Stimulated activated CD4-positive, alpha-beta T cell treated with anti-CD3 and anti-CD28 coated beads, TNF-alpha, amount 100 ng/mL, for 48 hours (primary cell): ENCODE measurements at places on chromosomes 5 and 9.

- no peak for DNase-seq
These were observed 9.7 kb upstream of the GPBP1 start for GRCh38 chr5:57164124-57164523.

DNA sequence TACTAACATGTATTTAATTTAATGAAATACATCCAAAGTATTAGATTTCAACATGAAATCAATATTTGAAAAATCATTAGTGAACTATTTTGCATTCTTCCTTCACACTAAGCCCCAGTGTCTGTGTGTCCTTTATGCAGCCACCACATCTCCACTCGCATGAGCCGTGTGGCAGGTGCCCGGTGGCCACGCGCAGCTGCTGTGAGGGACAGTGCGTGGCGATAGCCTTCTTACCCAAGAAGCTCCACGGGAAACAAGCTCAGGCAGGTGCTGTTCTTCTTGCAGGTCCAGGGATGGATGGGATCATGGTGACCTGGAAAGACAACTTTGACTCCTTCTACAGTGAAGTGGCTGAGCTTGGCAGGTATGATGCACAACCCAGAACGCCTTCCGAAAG lies 79.3 kb upstream of the OTULINL start:
- no peak for DNase-seq

DNA sequence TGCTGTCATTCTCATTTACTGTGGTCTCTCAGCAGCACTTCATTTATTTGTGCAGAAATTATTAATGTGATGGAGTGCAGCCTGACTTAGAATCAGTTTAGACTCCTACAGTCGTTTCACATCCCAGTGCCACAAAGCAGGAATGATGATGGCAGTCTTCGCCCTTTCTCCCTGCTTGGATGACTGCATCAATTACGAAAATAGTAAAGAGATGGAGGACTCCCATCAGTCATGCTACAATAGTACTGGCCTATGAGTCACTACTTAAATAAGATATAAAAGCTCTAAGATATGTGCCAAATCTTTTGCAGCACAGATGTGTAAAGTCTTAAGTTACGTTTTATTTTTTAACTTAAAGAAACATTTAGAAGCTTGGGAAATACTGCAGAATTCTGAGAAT lies 263.9 kb downstream of the CHSY3 start:
- DNase-seq = no peak

GRCh38 chr9:35313460-35313859 lies 151.7 kb downstream of the UNC13B start:
- DNase-seq = no peak

DNA sequence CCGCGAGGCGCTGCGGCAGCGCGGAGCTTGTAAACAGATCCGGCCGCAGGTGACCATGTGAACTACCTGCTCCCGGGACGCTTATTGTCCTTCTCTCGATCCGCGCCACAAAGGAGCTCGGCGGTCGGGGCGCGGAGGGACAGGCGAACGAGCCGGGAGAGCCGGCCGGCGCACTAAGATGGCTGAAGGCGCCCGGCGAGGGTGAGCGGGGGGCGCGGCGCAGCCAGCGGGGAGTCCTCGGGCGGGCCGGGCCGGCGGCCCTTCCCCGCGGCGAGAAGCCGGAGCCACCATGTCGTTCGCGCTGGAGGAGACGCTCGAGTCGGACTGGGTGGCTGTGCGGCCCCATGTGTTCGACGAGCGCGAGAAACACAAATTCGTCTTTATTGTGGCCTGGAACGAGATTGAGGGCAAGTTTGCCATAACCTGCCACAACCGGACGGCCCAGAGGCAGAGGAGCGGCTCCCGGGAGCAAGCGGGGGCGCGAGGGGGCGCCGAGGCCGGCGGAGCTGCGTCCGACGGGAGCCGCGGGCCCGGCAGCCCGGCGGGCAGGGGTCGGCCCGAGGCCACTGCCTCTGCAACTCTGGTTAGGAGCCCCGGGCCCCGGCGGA lies 535 bp downstream of the JMY start:
- DNase-seq = no peak

- no peak for DNase-seq
These were observed 126.9 kb downstream of the PAPPA start for GRCh38 chr9:116280529-116280928.

DNA sequence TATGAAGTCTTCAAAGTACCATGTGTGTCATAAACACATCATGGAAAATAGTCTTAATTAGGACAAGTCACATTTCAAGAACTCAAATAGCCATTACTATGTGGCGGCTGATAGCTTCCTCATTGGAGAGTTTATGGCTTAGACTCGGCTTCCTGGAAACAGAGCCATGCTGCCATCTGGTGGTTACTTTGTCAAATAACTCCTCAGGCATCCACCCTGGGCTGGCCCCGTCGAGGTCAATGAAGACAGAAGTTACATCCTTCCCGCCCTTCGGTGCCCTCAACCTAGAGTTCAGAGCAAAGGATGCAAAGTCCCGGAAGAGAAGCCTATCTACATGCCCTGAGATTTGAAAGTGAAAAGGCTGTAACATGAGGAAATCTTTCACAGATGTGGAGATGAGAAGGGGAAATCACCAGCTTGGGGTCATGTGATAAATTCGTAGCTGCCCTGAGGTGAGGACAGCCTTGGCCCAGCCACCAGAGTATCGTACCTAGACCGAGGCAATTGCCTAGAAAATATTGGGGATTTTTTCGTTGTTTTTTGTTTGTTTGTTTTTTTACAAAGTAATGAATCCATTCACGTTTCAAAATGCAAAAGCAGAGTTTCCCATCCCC lies 45.5 kb upstream of the ZNF169 start:
- peak; percentile 49 for DNase-seq

- DNase-seq = no peak
These were observed 205.9 kb upstream of the TMEM161B start for GRCh38 chr5:88474574-88474973.

DNA sequence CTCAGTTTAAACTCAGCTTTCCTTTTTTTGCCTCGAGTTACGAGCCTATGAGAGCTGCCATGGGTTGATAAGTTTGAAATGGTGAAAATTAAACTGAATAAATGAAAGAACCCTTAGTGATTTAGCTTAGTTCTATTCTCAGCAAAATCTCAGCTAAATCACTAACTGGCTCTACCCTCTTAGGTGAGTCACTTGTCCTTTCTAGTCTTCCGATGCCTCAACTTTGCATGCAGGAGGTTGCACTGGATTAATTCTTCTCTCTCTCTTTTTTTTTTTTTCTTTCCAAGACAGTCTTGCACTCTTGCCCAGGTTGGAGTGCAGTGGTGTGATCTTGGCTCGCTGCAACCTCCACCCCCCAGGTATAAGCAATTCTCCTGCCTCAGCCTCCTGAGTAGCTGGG lies 83.9 kb downstream of the PAPPA start:
- DNase-seq = no peak

GRCh38 chr5:149113669-149114068 lies 27.6 kb upstream of the ABLIM3 start:
- no peak for DNase-seq

DNA sequence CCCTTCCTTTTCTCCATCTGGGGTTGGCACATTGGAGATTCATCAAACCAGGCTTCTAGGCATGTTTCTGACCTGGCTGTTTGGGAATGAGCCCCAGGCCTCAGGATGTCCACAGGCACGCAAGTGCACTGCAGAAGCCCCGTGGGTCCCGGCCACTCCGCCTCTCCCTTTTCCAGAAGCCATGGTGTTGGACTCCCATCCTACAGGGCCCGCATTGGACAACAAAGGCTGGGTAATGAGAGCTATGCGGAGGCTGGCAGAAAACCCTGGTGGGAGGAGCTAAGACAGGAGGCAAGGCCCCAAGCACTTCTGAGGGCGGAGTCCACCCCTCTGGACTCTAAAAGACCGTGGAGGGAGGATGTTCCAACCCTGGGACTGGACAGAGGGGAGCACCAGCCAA lies 160.6 kb downstream of the OLFM1 start:
- no peak for DNase-seq

DNA sequence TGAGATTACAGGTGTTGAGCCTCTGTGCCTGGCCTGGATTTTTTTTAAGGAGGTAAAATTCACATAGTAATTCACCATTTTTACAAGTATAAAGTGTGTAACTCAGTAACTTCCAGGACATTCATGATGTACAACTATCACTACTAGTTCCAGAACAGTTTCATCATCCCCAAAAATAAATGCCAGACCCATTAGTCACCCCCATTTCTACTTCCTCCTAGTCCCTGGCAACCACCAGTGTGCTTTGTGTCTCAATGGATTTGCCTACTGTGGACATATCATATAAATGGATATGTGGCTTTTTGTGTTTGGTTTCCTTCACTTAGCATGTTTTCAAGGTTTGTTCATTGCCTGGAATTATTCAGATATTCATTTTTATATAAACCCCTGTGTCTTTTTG lies 72.5 kb upstream of the PANK3 start:
- DNase-seq = no peak

- no peak for DNase-seq
These were observed 525.9 kb upstream of the CLINT1 start for GRCh38 chr5:158384535-158385481.

DNA sequence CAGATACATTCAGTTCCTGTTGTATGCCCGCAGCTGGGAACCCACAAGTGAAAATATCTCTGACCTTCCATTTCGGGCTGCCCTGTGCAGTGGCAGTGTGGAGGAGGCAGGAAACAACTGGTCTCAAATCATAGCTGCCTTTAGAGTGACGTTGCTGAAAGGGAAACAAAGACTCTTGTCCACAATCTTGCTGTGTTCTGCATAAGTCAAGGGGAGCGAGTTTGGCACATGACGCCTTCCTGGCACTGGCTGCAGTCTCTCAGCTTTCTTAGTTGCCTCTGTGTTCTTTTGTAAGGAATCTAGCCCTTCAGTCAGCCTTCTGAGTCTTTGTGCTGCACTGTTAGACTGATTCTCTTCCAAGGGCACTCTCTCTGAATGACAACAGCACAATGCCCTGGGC lies 24.0 kb downstream of the ADAMTS16 start:
- DNase-seq = no peak

GRCh38 chr9:116260531-116260930 lies 106.9 kb downstream of the PAPPA start:
- no peak for DNase-seq

GRCh38 chr5:126043688-126044087 lies 379.5 kb upstream of the GRAMD2B start:
- no peak for DNase-seq

GRCh38 chr5:11234501-11234911 lies 473.5 kb upstream of the DAP start:
- DNase-seq = no peak

- no peak for DNase-seq
These were observed 75.6 kb downstream of the DMRT2 start for GRCh38 chr9:1125741-1126140.

- no peak for DNase-seq
These were observed 243.0 kb upstream of the SLC24A2 start for GRCh38 chr9:20031836-20032235.

- DNase-seq = no peak
These were observed 6.3 kb upstream of the IRF1 start for GRCh38 chr5:132496631-132497487.

DNA sequence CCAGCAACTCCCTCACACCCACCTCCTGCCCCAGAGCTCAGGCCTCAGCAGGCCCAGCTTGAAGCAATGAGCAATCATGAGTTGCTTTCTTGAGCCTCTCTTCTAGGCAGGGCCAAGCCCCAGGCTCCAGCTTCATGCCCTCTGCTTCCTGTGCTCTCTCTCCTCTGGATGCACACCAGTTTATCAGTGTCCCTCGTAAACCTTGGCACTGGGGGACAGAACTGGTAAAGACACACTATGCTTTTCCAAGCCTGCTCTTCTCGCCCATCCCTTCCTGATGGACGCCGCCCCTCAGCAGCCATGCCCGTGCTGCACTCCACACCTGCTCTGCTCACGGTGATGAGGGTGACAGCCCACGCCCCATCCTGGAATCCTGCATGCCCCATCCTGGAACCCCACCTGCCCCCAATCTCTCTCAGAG lies 49.4 kb upstream of the ORM1 start:
- no peak for DNase-seq

- DNase-seq = no peak
These were observed 2.0 kb upstream of the ZNF462 start for GRCh38 chr9:106860721-106861639.

DNA sequence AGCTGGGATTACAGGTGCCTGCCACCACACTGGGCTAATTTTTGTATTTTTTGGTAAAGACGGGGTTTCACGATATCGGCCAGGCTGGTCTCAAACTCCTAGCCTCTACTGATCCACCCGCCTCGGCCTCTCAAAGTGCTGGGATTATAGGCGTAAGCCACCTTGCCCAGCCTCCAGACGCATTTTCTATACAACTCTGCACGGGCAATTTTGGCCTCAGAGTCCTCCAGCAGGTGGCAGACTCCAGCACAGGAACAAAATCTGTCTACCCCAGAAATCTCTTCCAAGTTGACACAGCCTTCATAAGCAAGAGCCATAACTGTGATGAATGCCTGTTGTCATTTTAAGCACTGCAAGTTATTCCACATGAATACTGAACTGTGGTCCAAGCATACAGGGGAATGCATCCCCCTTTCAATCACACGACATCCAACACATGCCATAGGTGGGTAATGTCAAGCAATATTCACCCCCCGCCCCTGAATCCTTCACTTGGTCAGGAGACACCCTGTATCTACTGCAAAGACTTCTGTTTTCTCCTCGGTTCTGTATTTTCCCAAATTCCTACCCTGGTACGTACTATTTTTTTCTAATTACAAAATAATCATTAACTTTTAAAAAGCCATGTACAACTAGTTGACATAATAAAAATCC lies 50.8 kb downstream of the ALDH7A1 start:
- no peak for DNase-seq

DNA sequence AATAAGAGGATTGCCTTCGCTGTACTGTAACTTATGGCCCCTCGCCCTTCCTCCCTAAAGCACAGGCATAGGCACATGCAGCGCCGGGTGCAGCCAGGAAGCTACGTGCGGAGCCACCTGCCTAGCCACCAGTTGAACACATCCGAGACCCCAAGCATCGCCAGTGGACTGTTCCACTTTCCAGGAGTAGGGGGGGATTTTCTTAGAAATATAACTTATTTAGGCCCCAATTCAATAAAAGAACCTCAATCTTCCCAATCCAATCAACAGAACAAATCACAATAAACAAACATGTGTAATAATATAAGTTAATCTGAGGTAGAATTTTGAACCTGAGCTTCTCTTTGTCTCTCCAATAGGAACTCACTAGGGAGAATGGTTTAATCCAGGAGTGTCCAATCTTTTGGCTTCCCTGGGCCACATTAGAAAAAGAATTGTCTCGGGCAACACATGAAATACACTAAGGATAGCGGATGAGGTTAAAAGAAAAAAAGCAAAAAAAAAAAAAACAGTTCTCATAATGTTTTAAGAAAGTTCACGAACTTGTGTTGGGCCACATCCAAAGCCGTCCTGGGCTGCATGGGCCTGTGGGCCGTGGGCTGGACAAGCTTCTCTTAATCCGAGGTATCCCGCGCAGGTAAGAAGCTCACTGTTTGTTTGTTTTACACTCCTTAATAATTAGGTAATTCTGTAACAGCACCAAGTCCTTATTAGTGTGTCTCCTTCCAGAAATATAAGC lies 22.0 kb upstream of the NIPBL start:
- DNase-seq = no peak

DNA sequence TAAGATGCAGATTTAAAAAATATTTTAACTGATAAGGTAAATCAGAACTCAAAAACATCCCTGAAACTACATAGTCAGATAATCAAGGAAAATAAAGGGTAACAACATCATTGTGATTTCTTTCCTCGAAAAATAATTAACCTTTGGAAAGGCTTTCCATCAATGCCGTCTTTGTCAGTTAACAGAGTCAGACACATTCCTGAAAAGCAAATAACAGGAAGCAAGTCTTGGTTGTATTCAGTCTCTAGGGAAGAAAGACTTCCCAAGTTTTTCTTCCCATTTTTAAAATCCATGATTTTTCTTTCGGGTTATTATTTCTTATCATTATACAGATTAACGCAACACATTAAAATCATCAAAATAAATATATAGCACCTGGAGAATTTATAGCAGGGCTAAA lies 256.4 kb upstream of the CDH6 start:
- DNase-seq = no peak

GRCh38 chr9:106059886-106060285 lies 365.5 kb downstream of the TMEM38B start:
- DNase-seq = no peak
